ENCODE measurements at places on chromosomes 11 and 22.

- no peak for DNase-seq
Observed at GRCh38 chr11:127492029-127492428, 491.5 kb upstream of the KIRREL3 start.

GRCh38 chr11:112318661-112319060, 58.0 kb upstream of the PLET1 start:
- no peak for DNase-seq

DNA sequence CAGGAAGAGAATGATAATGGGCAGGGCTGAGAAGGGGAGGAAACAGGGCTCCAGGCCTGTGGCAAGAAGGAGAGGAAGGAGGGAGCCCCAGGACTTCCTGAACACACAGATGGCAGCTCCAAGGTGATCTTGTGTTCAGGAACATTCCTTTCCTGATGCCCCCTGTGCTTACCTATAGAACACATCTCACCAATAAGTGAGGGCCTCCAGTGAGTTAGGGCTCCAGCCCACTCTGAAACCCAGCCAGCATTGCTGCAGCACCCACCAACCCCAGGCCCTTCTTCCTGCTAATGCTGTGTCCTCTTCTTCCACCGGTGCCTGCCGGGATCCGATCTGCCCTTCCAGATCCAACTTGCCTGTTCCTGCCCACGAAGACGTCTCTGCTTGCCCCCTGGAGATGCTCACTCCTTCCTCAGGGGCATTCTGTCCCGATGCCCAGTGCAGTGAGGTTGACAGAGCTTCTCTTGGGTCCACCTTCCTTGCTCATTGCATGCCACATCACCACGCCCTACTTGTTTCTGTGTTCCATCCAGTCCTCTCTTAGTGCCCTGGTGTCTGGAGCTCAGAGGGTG, 17.4 kb downstream of the ANKK1 start:
- no peak for DNase-seq

- no peak for DNase-seq
Observed at GRCh38 chr11:86559311-86559945, 113.0 kb downstream of the ME3 start.

DNA sequence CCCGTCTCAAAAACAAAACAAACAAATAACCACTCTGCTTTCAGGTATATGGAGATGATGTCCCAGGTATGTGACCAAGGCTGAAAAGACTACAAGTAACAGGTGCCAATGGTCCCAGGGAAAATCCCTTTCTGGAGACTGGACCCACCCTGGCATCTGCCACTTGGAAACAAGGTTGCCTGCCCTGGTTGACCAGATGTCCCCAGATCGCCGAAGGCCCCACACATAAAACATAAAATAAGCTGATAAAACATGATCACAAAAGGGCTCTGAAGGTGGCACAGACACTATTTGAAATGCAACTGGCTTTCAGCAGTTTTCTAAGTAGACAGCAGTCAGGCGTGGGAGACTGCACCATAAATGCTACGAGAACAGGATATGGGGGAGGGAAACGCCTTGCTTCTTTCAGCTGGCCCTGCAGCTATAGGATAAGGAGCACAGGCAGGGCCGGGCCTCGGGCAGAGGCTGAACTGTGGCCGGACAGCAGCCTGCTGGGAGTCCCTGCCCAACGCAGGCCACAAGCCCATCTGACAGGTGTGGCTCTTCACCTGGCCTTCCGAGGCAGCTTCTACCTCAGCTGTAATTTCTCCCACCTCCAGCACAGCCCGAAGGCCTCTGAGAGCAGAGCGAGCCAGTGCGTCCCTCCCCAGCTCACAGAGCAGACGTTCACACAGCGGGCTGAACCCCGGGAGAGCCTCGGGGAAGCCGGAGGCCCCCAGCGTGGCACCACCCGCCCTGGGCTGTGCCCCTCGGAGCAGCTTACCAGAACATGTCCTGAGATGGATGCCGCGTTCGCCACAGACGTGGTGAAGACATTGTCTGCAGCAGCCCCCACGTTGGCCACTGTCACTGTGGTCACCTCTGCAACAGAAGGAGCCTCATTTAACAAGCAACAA, 4.0 kb downstream of the DEAF1 start:
- DNase-seq, result no peak

DNA sequence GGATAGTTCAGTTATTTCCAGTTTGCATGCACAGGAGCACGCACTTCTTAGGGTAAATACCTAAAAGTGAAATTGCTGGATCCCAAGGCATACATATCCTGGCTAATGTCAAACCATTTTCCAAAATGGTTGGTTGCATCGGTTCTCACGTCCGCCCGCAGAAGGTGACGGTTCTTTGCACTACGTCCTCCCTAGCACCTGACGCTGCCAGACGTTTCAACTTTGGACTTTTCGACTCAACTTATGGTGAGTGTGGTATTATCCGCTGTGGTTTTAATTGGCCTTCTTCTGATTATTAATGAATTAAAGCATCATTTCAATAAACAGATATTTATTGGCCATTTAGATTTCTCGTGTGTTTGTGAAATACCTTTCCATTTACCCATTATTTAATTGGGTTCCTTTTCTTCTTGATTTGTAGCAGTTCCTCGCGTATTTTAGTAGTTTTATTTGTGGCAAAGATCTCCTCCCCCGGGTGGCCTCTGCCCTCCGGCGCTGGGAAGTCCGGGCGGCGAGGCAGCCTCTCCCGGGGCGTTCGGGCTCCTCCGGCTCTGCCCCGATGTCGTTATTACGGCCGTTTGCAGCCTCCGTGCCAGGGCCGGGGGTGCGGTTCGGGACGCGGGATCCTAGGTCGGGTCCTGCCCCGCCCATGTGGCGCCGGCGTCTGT, at the start of gene JHY:
Gene JHY, plus strand, starts transcription at position 571 of the 668 bp plus-strand sequence. CDS start 3,091 bp downstream, outside the sequence.
- DNase-seq, result peak; percentile 6

- DNase-seq, result no peak
Observed at GRCh38 chr11:1561266-1561665, 10.8 kb downstream of the DUSP8 start.

DNA sequence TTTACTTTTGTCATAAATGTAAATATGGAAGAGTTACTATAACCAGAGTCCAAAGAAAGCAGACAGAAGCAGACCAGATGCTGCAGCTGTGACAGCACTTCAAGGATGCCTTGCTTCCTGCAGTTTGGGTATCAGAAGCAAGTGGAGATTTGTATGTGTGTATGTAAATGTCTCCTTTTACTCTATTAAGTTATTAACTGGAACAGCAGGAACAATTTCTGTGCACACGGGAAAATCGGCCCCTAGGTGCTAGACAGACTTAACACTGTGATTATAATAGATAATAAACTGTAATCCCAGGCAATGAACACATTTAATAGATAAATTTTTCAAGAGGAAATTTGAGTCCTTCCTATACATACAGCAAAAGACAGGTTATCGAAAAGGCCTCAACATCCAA, 178.6 kb upstream of the PITPNB start:
- DNase-seq, result no peak

DNA sequence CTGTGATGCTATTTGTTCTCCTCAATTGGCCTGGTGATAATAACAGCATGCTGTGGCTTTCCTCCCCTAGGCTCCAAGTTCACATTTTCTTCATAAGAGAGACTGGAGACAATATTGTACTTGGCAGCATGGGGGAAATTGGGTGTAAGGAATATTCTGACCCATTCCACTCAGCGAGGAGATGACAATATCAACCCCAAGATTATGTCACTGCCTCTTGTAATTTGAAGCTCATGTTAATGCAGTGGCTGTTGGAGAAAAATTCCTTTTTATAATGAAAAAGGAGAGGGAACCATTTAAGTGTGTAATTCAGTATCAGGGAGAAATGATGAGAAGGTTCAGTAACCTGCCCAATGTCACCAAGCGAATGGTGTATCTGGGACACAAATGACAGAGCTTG, 665.8 kb downstream of the NTM start:
- DNase-seq, result no peak

DNA sequence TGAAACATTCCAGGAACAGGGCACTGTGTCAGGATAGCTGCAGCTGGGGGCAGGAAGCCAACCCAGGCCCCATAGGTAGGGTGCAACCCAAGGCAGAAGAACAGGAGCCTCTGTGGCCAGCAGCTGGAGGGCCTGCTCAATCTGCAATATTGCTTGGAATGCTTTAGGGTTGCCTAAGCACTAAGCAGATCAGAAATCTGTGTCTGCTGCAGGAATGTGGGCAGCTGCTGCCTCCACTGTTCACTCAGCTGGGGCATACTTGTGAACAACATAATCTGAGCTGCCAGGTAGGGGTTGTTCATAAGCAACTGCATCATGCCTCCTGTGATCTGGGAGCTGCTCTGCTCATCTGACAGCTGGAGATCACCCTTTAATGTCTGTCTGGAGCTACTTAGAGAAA, 1.7 kb downstream of the UBQLNL start:
- DNase-seq, result no peak

DNA sequence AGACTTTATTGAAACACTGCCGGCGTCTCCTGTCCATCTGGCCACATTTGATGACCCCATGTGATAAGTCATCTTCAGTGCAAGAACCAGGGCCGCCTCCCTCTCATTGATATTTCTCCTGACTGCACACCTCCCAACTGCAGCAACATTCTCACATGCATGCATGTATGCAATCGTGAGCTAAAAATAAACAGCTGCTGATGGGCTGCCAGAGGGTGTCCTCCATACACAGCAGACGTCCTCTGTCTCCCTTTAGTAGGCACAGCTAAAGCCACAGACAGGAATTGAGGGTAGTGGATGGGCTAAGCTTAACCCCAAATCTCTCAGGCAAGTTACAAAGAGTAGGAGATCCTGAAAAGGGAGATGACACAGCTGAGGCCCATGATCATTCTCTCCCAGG, 106.7 kb upstream of the HSD17B12 start:
- no peak for DNase-seq

GRCh38 chr11:126702987-126703386, 297.6 kb downstream of the KIRREL3 start:
- DNase-seq, result no peak

GRCh38 chr11:113474362-113475159, 637 bp downstream of the DRD2 start:
- DNase-seq, result no peak

DNA sequence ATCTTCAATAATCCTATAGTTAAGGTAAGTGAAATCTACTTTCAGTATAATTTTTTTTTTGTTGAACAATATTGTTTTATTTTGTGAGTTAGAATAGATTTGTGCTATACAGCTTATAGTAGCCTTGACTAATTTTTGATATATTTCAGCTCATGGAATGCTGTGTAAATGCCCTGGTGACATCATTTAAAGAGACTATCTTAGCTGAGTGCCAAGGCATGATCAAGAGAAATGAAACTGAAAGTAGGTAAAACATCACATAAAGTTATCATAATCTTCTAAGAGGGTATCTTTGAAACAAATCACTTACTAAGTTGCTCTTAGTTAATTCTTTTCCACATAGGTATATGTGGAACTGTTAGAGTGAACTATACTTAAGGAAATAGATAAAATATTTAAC, 51.4 kb upstream of the ACAT1 start:
- DNase-seq, result no peak

GRCh38 chr11:35131886-35132285, 7.1 kb upstream of the CD44 start:
- no peak for DNase-seq

GRCh38 chr11:25536289-25536688, 795.6 kb upstream of the ANO3 start:
- no peak for DNase-seq

DNA sequence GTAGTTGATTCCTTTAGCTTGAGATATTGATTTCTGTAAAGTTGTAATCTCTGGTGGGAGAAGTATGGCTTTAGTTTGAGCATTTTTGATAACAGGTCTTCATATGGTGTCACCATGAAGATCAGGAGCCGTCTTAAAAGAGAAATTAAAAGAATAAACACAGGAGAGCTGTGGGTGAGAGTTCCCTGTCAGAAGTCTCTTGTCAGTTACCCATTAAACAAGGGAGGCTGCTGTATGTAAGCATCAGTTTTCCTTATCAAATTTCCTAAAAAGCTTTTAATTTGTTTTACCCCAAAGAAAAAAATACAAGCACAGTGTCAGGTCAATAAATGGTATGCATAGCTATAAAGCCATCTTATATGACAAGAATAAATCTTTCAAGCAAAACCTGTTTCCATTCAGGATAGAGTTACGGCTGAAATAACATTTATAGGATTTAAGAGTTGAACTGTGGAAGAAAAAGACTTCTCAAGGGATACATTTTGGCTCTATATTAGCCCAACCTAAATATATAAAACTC, 767.5 kb downstream of the JRKL start:
- no peak for DNase-seq

- no peak for DNase-seq
Observed at GRCh38 chr11:87477321-87477720, 439.6 kb downstream of the TMEM135 start.

DNA sequence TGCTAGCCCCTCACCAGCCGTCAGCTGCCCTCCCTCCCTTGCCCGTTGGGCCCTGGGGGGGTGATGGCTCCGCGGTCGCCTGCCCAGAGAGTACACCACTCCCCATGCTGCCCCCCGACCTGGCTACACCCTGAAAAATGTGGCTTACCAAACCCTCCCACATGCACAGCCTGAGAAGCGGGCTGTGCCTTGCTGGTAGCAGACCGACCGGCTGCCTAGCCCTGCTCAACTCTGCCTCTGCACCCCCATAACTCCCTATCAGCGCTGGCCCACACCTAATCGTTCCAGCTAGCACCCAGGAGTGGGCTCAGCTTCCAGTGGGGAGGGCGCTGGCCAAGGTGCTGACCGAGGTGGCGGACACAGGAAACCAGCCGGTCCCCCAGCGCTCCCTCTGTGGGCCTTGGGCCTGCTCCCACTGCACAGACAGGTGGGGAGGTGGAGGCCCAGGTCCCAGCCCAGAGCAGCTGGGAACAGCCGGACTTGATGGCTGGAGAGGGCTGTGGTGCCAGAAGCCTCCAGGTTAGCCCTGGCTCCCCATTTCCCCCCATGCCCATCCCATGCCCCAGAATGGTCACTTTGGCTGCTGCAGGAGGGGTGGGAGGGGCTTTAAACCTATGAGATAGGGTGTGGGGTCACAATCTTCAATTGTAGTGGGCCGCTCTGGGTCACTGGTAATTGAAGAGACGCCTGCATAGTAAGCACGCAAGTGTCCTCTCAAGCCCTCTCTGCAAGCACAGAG, 32.1 kb upstream of the PRODH start:
- DNase-seq, result no peak

DNA sequence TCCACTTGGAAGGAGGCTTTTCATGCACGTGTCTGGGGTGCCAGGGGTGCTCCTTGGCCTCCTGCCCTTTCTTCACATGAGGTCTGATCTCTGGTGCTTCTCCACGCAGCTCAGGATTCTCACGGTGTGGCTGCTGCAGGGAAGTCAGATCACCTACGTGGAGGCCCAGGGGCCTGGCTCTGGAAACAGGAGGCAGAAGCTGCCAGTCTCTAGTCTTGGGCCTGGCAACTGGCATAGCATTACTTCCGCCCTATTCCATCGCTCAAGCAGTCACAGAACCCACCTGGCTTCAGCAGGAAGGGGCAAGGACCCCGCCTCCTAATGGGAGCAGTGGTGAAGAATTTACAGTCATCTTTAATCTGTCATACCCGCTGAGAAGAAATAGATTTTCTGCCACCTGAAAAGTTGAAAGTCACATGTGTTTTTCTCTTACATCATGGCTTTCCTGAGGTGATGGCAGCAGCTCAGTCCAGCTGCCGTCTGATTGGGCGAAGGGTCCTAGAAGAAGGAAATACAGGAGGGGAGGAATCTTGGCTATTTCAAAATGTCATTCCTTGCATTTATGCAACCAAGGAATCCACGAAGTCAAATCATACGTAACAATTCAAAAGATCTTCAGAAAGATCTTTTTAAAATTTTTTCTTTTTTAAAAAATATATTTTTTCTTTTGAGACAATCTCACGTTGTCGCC, 50.1 kb upstream of the DKK3 start:
- DNase-seq, result no peak

GRCh38 chr11:73396251-73396930, 20.2 kb downstream of the RELT start:
- DNase-seq, result no peak

All from T-helper 22 cell (primary cell).